ENCODE measurements at places on chromosomes 4 and X.

- DNase-seq: no peak
These were observed 16.4 kb downstream of the BANK1 start for GRCh38 chr4:101806914-101807313.

- DNase-seq: no peak
These were observed 151.5 kb downstream of the PTTG2 start for GRCh38 chr4:38111717-38112116.

GRCh38 chr4:187617113-187617512 lies 378.5 kb upstream of the ZFP42 start:
- DNase-seq: no peak

GRCh38 chrX:50372966-50373365 lies 97.7 kb downstream of the DGKK start:
- DNase-seq: no peak

DNA sequence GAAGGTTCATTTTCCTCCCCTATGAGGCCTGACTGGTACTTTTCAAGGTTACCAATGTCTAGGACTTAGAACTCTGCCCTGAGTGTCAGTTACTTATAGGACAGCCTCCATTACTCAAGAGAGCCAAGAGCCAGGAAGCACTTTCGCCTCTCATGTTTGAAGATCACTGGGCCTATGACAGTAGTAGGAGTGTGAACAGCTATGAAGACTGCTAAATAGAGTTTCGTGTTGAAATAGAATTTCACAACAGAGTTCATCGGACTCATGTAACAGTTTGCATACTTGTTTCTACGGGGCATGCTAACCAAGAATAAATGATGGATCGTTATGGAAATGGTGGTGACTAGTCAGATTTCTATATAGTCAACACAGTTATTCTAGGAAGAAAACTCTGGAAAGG lies 97.8 kb upstream of the GPC4 start:
- DNase-seq: no peak

GRCh38 chr4:100795581-100795980 lies 277.8 kb upstream of the EMCN start:
- DNase-seq: no peak

DNA sequence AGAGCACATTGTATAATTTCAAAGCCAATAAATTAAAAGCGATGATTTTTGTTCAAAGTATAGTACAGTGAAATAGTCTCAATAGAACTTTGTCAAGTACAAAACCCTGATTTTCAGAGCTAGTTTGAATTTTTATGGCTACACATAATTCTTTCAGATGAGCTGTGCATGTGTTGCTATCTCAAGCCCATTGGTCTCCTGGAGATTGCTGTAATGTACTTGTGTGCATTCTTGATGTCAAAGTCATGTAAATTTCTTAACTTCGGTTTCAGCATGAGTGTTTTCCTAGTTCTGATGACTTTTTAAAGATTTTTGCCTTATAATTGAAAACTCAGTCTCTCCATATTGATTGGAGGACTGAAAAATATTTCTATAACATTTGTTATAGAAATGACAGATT lies 200.8 kb downstream of the CEP135 start:
- no peak for DNase-seq

DNA sequence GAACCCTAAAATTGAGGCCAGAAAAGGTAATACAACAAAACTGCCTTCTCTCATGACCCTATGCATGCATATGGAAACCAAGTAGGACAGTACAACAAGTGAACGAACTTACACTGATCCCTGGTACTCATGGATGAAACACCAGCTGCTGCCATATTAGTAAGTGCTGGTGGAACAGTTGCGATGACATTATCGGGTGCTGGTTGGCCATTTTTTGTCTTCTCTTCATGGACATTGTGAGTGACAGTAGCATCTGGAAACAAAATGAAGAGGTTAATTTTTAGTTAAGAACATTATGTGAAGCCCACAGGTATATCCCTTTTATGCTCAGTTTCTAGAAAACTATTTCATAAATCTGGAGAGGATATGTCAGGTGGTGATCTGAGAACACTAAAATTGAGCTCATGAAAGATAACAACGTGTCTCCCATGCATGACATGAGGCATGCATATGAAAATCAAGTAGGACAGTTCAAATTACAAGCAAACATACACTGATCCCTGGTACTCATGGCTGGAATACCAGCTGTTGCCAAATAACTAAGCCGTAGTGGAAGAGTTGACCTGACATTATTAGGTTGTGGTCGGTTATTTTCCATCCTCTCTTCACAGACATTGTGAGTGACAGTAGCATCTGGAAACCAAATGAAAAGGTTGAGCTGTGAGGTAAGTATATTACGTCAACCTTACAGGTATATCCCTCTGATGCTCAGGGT lies 74.2 kb upstream of the CT45A1 start:
- DNase-seq: no peak

DNA sequence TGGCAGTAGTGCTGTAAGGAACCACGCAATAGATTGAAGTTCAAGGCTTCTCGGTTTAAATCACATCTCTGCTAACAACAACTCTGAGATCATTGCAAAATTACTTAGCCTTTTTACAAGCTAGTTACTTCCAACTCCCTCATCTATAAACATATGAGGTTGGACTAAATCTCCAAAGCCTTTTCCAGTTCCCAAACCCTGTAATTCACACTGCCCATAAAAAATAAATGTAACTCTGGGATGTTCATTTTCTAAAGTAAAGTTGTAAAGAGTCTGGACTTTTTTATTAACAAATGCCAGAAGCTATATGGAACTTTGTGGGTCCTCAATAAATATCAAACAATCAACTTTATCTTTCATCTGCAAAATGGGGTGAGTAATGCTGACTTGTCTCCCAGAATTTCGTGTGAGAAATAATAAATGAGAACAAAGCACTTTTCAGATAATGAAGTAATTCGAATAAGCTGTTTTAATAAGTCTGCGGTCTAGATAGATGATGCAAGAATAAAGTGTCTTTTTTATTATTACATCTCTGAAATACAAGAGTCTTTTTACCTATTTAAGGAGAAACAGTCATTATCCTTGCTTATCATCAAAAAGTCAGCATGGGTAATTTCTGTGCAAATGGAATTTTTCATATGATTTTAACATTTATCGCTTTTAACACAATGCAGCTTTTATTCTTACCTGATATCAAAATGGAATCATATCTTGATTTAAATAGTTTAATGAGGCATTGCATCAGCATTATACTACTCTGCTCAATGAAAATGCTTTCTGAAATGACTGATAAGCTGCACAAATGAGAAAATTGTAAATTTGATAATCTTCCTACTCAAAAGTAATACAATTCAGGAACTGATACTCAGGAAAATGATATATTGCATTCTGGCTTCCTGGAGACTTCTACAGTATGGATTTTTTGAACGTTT lies 252.6 kb downstream of the BANK1 start:
- DNase-seq: no peak

Measured in stimulated activated CD4-positive, alpha-beta T cell treated with anti-CD3 and anti-CD28 coated beads, Interleukin-2, amount 100 ng/mL, for 48 hours (primary cell).